ENCODE measurements at places on chromosomes 13 and 19.

GRCh38 chr13:95098916-95099315 lies 202.3 kb downstream of the ABCC4 start:
- no peak for DNase-seq

GRCh38 chr13:77062097-77062496 lies 35.1 kb upstream of the FBXL3 start:
- no peak for DNase-seq

GRCh38 chr19:7910321-7911161 lies 4.1 kb upstream of the TGFBR3L start:
- no peak for DNase-seq

GRCh38 chr19:15239337-15239949 lies 7.2 kb upstream of the EPHX3 start:
- DNase-seq: no peak

GRCh38 chr13:111956261-111957151 lies 110.4 kb upstream of the SOX1 start:
- DNase-seq: no peak

DNA sequence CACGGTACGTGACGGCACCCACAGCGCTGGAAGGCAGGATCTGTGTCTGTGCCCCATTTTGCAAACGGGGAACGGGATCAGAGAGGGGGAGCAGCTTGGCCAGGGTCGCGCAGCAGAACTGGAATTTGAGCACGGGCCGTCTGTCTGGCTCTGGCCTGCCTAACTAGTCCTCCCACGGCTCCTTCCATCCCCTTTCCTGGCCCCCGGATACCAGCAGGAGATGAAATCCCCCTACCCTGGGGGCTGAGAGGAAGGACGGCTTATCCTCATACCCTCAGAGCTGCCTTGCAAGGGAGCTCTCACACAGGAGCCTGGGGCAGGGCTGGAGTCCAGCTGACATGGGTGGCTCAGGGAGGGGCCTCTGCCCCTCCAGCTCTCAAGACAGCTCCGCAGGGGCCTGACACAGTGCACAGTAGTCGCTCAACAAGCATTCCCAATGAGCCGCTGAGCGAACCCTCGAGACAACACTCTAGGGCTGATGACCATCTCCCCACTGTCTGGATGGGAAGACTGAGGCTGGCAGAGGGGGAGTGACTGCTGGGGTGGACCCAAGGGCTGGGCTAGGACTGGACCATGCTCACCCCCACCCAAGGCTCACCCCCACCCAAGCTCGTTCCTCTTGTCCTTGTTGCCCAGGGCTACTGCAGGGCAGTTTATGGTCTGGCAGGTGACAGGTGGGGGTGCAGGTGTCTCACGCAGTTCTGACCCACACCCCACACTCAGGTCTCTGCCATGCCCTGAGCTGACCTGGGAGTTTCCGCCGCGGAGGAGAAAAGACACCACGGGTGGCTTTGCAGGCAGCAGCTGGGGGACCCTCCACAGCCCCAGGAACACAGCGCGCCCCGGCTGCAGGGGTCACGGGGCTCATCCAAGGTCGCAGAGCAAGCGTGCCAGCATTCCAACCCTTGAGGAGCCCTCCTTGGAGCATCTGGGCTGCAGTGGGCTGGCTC lies 4.0 kb downstream of the ZBTB7A start:
- no peak for DNase-seq

DNA sequence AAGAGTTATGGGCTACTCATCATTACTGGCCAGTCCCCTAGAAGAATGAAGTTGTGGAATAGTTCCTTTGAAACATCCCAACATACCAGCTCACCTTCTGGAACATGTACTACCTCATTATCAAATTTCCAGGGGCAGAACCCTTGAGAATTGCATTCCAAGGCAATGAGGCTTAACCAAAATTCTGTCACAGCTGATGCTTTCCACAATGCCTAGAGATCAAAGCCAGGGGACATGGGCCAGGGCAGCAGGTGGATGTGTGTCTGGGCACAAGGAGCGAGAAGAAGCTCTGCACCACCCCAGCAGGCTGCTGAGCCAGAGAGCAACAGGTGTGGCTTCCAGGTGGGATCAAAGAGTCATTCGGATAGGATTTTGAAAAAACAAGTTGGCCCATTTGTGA lies 362.1 kb downstream of the EFNB2 start:
- no peak for DNase-seq

GRCh38 chr19:13238891-13239534 lies 88.8 kb downstream of the IER2 start:
- no peak for DNase-seq

DNA sequence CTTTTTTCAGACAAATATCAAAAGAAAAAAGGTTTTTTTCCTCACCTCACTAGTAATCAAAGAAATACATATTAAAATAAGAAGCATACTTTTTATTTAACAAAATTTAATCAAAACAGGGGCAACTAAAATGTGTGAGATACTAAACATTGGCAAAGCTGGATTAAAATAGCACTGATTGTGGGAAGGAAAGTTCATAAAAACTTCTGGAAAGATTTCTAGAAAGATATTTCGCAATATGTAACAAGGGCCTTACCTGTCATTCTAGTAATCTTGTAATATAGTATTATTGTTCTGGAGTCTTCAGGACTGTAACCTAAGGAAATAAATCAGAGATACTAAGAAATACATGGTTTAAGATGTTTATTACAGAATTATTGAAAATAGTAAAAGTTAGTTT lies 482.5 kb downstream of the SUCLA2 start:
- DNase-seq: no peak

- DNase-seq: no peak
Observed at GRCh38 chr13:99376132-99376531, 68.9 kb upstream of the GPR183 start.

Measured in astrocyte of the cerebellum (primary cell).